Naive thymus-derived CD4-positive, alpha-beta T cell (primary cell): ENCODE measurements at places on chromosomes 12 and 14.

GRCh38 chr14:73988065-73988464, 31.0 kb downstream of the ENTPD5 start:
- no peak for DNase-seq

- no peak for DNase-seq
These were observed 23.0 kb downstream of the SH2B3 start for GRCh38 chr12:111428728-111429175.

GRCh38 chr12:54368025-54368708, 3.9 kb upstream of the GPR84 start:
- no peak for DNase-seq

GRCh38 chr14:64209444-64210131, 84.6 kb downstream of the ESR2 start:
- no peak for DNase-seq

DNA sequence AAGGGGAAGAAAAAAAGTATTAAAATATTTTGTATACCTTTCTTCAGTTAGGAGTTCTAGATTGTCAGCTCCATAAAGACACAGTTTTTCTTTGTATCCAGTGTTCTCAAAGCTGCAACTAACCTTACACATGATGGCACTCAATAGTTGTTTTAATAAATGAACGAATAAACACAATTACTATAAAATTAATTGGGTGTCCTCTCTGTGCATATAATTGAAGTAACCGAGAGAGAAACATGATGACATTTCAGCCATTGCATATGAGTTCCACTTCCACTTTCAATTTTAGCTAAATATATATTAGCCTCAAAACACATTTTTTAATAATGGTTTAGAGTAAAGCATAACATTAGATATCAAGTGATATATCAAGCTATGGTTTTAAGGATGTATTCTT, 671.2 kb downstream of the LRFN5 start:
- DNase-seq: no peak

GRCh38 chr14:49905989-49906388, 13.1 kb downstream of the ARF6 start:
- no peak for DNase-seq

DNA sequence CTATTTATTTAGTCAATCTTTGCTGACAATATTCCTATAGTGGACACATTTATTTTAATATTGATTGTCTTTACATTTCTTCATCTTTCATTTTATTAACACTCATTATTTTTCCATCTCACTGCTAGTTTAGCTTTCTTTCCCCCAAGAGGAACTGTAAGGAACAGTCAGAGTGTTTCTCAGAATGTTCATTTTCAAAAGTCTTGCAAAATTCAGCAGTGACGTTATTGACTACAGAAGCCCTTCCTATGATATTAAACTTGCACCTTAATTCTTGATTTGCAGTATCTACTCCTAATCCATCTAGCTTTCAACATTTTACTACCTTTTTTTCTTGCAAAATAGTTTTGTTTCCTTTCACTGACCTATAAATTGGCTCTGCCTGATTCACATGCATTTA, 13.0 kb downstream of the CLEC2B start:
- no peak for DNase-seq

GRCh38 chr12:120228291-120229070, 27.6 kb upstream of the RPLP0 start:
- DNase-seq: peak; percentile 87

DNA sequence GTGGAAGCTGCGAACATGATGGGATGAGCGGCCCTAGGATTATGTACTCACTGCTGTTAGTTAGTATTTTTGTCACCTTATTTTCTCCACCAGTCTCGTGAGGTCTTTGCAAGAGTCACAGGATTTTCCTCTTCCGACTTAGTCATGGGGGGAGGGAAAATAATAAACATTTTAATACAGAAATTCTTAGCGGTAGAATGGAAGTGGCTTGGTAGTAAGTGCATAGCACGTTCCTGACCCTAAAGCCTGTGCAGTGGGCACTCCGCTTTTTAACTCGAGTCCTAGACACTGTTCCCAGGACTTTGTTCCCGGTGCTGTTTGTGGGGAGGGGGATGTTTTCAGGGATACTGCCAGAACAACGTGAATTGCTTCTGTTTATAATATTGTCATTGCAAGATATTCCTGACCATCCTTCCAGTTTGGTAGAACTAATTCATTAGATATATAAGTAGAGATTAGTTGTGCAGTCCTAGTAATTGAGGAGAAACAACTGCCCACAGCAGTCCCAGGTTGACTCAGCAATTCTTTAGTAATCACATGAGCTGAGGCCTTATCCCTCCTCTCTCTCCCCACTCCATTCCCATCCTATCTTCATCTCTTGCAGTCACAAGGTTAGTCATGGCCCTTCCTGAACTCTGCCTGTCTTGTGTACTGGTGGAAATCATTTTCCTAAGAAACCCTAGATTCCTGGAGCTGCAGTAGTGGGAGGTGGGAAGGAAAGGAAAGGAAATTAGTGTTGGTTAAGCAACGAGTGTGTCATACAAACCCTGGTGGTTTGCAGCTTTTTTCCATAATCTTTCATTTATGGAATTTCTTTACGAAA, 799 bp downstream of the SLC38A6 start:
- no peak for DNase-seq

GRCh38 chr12:54020591-54021405, 7.4 kb upstream of the HOXC6 start:
- no peak for DNase-seq

GRCh38 chr14:28952666-28953065, 186.1 kb downstream of the FOXG1 start:
- no peak for DNase-seq

DNA sequence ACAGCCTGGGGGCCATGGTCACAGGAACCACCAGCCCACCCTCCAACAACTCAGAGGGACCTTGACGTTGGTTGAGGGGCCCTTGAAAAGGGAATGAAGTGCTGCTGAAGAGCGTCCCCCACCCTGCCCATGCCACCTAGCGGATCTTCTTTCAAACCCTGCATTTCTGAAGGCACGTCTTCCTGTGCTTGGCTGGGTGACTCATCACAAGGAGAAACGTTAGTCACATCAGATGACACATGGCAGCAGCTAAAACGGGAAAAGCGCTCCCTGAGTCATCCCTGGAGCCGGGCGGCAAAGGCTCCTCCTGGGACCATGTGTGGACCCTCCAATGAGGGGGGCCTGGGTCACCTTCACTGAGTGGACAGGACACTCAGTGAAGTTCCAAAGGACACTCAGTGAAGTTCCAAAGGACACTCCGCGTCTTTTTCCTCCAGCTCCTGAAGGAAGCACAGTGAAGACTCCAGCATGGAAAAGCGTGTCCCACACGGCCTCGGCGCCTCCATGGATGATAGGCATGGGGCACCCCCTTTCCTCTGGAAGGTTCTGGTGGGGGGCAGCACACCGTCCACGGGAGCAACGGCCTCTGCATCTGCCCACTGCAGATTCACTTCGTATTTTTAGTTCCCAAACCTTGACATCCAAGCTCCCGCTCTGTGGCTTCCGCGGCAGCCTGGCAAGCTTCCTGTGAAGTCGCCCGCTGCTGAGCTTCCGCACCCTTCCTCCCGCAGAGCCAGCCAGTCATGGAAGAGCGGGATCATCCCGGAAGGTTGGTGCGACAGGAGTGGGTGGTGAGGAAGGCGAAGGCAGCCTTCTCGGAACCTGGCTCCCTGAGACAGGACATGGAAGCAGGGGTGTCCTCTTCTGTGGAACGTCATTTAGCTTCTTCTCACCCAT, 383.4 kb downstream of the VRK1 start:
- no peak for DNase-seq

GRCh38 chr14:99852578-99852977, 59.4 kb downstream of the EML1 start:
- DNase-seq: no peak

DNA sequence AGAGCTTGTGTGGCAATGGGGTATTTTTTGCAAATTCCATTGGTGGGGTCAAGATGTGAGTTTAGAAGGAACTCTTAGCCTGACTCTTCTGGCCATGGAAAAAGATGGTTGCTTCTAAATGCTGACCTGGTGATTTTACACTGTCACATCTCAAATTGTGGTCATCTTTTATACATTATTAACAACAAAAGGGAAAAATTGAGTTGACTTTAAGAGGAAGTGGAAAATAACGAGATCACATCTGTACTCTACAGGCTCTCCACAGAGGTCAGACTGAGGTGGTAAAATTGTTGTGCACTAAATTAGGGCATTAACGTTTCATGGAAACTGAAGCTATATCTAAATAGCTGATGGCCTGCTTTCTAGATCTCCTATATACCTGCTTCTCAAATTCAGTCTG, 44.7 kb downstream of the PTPN11 start:
- no peak for DNase-seq

GRCh38 chr14:24481622-24482324, 26.3 kb downstream of the CMA1 start:
- no peak for DNase-seq

GRCh38 chr14:56168007-56168616, 49.9 kb downstream of the PELI2 start:
- no peak for DNase-seq

GRCh38 chr14:55926007-55926406, 192.2 kb upstream of the PELI2 start:
- DNase-seq: no peak

DNA sequence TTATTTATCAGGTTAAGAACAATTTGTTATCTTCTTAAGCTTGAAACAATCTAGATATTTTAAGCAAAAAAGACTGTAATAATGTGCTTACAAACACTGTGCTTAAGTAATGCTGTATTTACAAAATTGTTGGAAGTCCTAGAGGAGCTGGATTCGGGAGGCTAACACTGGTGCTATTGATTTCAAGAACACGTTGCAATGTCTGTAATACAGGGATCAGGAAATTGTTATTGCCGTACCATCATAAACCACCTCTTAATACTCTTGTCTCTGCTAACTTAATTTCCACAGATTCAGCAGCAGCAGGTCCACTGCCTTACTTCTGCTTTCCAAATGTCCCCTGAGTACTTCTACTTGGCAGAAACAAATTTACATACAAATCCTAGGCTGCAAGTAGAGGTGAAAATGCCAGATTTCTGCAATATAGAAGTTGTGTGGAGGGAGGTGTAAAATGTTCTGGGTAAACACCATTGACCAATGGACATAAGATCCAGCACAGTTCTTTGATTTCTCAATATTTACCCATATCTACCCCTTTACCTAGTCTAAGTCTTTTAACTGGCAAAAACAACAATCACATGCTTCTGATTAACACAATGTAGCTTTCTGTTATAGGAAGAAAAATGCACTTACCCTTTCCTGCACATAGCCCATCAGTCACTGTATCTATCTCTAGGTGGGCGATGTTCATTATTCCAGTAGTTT, 663.4 kb downstream of the TMTC2 start:
- no peak for DNase-seq

DNA sequence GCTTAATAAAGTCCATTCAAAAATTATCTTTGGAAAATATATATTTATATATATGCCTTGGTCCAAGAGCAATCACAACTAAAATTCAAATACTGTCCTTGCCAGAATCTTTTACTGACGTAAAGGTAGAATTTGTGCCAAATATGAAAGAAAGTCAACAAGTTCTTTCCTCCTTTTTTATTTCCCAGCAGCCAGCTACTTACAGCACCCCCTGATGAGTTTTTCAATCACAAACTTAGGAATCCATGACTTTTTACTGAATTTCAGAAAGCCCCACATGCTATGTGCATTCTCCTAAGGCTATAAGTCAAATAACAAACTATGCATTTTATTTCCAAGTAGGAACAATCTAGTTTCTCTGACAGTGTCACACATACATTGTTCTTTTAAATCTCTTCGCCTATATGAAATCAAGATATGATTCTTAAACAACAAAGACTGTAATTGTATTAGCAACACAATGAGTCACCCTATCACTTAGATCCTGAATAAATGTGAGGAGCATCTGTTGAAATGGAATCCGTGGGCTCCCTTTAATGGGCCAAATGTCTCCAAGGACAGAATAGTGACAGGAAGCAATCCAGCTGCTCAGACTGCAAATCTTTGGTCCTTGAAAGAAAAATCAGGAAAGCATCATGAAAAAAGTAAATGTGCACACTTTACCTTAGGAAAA, 271.4 kb downstream of the DUSP6 start:
- DNase-seq: no peak

DNA sequence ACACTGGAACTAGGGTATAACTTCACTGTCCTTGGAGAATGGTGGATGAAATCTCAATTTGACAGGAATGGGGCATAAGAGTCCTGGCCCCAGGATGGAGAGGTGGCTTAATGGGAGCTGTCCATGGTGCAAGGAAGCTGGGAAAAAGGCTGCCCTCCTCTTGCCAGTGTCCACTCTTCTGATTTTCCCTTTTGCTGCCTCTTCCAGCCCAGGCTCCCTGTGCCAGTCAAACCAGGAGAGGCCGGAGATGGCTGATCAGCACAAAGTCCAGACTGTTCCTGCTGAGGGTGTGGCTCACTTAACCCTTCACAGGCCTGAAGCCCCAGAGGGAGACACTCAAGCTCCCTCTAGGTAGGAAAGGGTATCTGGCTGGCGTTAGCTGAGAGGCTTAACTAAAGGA, at the start of gene MYO1A:
Gene MYO1A, minus strand, starts transcription at position 240 of the 400 bp plus-strand sequence. CDS start 1,806 bp downstream, outside the sequence.
- DNase-seq: no peak

DNA sequence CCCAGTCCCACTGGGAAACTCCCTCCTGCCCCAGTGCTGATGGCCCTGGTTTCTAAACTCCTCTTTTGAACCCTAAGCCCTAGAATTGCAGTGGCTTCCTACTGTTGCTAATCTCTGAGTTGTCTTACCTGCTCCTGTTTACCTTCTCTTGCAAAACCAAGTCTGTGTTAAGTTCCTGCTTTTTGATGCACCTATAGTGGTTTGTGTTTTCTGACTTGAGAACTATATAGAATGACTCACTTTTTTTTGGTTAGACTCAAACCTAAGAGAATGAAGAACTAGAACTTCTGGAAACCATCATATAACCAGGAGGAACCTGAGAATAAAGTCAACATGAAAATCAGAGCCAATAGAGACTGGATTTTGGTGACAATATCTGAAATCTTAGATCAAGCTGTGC, 5.5 kb upstream of the GAS2L3 start:
- DNase-seq: no peak

GRCh38 chr12:66803930-66804329, 125.1 kb upstream of the GRIP1 start:
- DNase-seq: no peak

- no peak for DNase-seq
These were observed 218.6 kb downstream of the ATP23 start for GRCh38 chr12:58159941-58160340.

DNA sequence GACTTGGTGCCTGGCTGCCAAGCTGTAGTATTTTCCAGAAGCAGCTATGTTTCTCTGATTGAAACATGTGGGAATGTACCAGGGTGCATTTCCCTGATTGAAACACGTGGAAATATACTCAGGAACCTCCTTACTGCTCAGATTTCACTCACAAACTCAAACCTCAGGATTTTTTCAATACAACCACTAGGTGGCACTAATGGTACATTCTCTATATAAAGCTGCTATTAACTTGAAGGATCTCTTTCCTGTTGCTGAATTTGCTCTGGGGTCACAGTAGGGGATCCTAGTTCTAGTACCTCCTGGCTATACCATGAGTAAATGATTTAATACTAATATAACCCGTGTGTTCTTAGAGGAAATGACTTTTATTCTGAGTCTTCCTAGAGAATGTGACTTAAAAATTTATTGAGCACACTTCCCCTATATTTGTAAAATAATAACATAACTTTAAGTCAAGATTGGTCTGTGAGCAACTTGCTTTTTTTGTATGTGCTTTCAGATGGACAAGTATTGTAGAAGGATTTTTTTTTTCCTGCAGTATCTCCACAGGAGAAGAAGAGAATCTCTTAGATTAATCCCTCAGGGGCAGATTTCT, 173.8 kb upstream of the MIS18BP1 start:
- no peak for DNase-seq
